ENCODE measurements at places on chromosomes 3 and 15.

DNA sequence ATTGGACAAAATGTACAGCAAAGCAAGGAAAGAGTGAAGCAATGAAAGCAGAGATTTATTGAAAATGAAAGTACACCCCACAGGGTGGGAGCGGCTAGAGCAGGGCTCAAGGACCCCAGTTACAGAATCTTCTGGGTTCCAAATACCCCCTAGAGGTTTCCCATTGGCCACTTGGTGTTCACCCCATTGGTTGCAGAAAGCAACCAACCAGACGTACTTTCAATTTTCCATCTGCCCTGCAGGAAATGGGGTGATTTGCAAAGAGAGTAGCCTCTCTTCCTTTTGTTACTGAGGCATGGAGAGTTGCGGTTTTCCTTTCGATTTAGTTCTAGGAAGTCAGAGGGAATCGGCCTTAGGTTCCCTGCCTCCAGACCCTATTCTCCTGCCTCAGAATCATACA is 2.4 kb downstream of the PML start:
- peak overlapping the region; percentile 96 for H3K4me3 ChIP-seq
- peaks cover 42% of the 10 kb centered on the region for H3K4me1 ChIP-seq
- no peak for DNase-seq
- H3K27ac ChIP-seq, result peak overlapping the region; percentile 96

- no peak overlapping the region for H3K27ac ChIP-seq
- H3K4me1 ChIP-seq, result peaks cover 31% of the 10 kb centered on the region
- H3K36me3 ChIP-seq, result peaks cover 23% of the 10 kb centered on the region
- H3K4me3 ChIP-seq, result no peak overlapping the region
Observed at GRCh38 chr3:20055020-20055775, 15.0 kb downstream of the KAT2B start.

DNA sequence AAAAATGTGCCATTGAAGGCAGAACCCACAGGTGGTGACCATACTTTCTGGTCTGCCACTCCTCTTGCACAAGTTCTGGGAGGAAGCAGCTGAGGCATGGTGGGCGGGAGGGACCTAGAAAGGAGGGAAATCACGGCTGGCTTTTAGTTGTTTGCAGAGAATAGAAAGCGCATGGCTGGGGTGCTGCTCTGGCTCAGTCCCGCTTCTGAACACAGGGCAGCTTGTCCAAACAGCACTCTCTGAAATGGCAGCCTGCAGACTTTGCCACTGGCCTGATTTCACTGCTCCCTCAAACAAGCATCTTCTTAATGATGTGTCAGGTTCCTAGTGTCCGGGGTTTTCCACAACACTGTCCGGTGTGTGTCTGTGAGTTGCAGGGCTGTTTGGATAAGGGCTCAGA is 76.7 kb downstream of the AAGAB start:
- H3K27me3 ChIP-seq, result no peaks in the 10 kb centered on the region
- peak; percentile 21 for DNase-seq
- no peak overlapping the region for H3K27ac ChIP-seq
- peaks cover 12% of the 10 kb centered on the region for H3K4me1 ChIP-seq
- no peak overlapping the region for H3K4me3 ChIP-seq

DNA sequence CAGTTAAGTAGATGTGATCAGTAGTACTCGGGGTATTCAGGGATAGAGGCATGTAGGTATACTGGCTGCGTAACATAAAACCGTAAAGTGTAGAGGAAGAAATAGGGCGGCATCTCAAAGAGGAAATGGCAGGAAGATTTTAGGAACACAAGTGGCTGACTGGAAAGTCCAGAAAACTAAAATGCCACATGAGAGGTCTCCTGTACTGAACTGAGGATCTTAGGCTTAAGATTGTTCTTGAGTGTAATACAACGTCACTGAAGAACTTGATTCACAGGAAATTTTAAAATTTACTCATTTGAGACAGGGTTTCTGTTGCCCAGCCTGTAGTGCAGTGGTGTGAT is 2.3 kb upstream of the LMLN start:
- H3K36me3 ChIP-seq, result peaks cover 36% of the 10 kb centered on the region
- DNase-seq, result no peak
- H3K4me3 ChIP-seq, result no peak overlapping the region
- H3K27ac ChIP-seq, result peak overlapping the region; percentile 80
- peaks cover 65% of the 10 kb centered on the region for H3K4me1 ChIP-seq
- no peaks in the 10 kb centered on the region for H3K27me3 ChIP-seq

GRCh38 chr3:133441867-133442270 is 42.0 kb downstream of the BFSP2 start:
- H3K4me1 ChIP-seq, result peaks cover 16% of the 10 kb centered on the region
- H3K27ac ChIP-seq, result peak overlapping the region; percentile 91
- H3K27me3 ChIP-seq, result no peaks in the 10 kb centered on the region
- H3K36me3 ChIP-seq, result peaks cover 8% of the 10 kb centered on the region
- peak overlapping the region; percentile 79 for H3K4me3 ChIP-seq
- DNase-seq, result peak; percentile 38

DNA sequence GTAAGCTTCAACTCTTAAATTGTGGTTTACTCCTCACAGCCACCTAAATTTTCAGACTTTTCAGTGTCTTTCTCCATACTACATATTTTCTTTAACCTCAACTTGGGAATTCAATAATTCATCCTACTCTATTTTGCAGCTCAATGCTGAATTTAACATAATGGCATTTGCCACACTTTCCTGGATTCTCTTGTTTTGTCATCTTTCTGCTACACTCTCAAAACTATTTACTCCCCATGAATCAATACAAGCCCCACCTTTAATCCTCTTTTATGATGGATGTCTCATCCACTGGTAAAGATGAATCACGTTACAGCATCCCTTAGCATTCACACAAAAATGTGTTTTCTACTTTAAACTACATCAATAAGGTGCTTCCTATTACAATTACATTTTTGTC is 19.6 kb upstream of the CHMP2B start:
- no peak overlapping the region for H3K27ac ChIP-seq
- H3K36me3 ChIP-seq, result no peaks in the 10 kb centered on the region
- DNase-seq, result no peak
- H3K4me1 ChIP-seq, result no peaks in the 10 kb centered on the region
- H3K4me3 ChIP-seq, result no peak overlapping the region
- H3K27me3 ChIP-seq, result peaks cover 9% of the 10 kb centered on the region

DNA sequence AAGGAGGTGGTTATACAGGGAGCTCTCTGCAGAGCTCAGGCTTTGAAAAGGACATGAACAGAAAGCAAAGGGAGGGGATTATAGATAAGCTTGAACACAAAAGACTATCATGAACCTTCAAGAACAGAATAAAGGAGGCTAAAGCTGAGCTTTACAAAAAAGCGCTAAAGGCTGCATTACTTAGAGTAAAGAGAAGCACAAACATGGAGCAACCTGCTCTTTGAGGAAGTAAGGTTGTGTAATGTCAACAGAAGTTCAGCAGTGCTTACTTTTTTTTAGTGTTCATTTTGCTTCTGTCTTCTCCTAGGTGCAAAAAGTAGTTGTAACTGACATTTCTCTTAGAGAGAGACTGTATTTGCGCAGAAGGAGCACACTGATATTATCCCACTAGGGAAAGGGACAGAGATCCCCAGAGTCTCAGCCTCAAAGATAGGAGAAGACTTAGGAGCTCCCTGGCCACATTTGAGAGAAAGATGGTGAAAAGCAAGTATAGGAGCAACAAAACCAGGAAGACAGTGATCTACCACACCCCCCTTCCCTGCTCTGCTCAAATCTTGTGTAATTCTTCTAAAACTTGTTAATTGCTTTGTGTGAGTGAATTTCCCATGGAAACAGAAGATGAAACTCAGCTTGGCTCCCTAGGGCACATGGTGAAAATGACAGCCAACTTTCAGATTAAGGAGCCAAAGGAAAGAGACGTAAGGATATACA is 54.7 kb downstream of the QTRT2 start:
- H3K36me3 ChIP-seq, result no peaks in the 10 kb centered on the region
- peaks cover 38% of the 10 kb centered on the region for H3K27me3 ChIP-seq
- H3K4me3 ChIP-seq, result no peak overlapping the region
- no peak overlapping the region for H3K27ac ChIP-seq

GRCh38 chr3:192727032-192727847 is at the start of gene FGF12:
Gene FGF12 (minus strand): TSS chr3:192727541.
- H3K36me3 ChIP-seq, result no peaks in the 10 kb centered on the region
- no peak for DNase-seq
- no peak within 1 kb of the TSS for H3K4me3 ChIP-seq
- peaks cover 2% of the 10 kb centered on the region for H3K4me1 ChIP-seq

DNA sequence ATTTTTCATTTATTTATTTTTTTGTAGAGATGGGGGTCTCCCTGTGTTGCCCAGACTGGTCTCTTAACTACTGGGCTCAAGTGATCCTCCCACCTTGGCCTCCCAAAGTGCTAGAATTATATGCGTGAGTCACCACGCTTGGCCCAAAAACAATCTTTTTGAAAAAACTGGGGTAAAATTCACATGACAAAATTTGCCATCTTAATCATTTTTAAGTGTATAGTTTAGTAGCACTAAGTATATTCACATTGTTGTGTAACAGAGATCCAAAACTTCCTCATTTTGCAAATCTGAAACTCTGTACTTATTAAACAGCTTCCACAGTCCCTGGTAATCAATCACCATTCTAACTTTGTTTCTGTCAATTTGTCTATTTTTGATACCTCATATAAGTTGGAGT is 5.2 kb downstream of the SNX1 start:
- H3K4me1 ChIP-seq, result peaks cover 26% of the 10 kb centered on the region
- H3K4me3 ChIP-seq, result no peak overlapping the region
- peaks cover 10% of the 10 kb centered on the region for H3K36me3 ChIP-seq
- no peaks in the 10 kb centered on the region for H3K27me3 ChIP-seq
- DNase-seq, result no peak

DNA sequence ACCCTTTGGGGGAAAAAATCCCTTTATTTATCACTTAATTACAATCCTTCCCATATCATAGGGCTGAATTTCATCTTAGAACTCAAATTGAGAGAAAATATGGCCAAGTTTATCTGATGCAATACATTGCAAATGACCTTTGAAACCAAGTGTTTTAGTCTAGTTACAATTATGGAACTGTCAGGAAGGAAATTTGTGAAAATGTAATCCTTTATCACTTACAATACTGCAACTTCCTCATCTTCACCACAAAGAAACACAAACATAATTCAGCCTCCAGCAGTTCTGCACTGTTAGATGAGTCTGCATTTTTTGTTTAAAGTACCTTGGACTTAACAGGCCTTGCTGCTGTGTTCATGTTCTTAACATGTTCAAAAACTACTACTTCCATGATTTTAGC is 4.6 kb downstream of the CCPG1 start:
- no peak overlapping the region for H3K27ac ChIP-seq
- H3K4me1 ChIP-seq, result peaks cover 23% of the 10 kb centered on the region
- DNase-seq, result no peak
- peak overlapping the region; percentile 2 for H3K4me3 ChIP-seq

DNA sequence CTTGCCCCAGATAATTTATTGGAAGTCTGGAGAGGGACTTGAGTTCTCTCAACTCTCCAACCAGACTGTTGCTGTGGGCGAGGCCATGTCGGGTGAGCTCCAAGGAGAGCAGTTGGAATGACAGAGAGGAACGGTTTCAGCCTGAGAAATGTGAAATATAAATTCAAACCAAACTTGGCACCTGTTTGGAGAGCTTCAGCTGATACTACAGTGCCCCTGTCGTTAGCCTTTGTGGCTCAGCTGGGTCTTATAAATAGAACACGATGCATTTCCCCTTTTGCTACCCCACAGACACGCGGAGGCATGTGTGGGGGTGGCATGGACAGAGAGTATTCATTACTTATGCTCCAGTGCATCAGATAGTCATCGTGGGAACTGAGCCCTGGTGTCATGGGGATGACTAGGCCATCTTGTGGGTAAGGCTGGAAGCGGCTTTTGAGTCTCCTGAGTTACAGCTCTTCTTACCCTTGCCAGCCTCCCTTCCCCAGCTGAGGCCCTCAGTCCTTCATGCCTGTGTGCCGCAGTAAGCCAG is 15.6 kb downstream of the SMAD3 start:
- H3K36me3 ChIP-seq, result peaks cover 10% of the 10 kb centered on the region
- DNase-seq, result no peak
- H3K4me1 ChIP-seq, result peaks cover 60% of the 10 kb centered on the region
- no peak overlapping the region for H3K4me3 ChIP-seq

- no peaks in the 10 kb centered on the region for H3K36me3 ChIP-seq
- H3K27ac ChIP-seq, result no peak overlapping the region
- H3K4me1 ChIP-seq, result no peaks in the 10 kb centered on the region
Observed at GRCh38 chr3:55059027-55059629, 131.3 kb upstream of the LRTM1 start.

GRCh38 chr15:73295630-73296286 is 73.0 kb downstream of the HCN4 start:
- H3K27me3 ChIP-seq, result peaks cover 2% of the 10 kb centered on the region
- no peaks in the 10 kb centered on the region for H3K36me3 ChIP-seq
- no peak overlapping the region for H3K27ac ChIP-seq
- no peaks in the 10 kb centered on the region for H3K4me1 ChIP-seq
- no peak for DNase-seq

- H3K27me3 ChIP-seq, result no peaks in the 10 kb centered on the region
- H3K4me1 ChIP-seq, result peaks cover 40% of the 10 kb centered on the region
- no peak overlapping the region for H3K27ac ChIP-seq
- H3K36me3 ChIP-seq, result peaks cover 21% of the 10 kb centered on the region
Observed at GRCh38 chr3:101813817-101814440, 34.9 kb downstream of the NXPE3 start.

GRCh38 chr3:94024385-94024784 is 4.0 kb downstream of the STX19 start:
- H3K27me3 ChIP-seq, result no peaks in the 10 kb centered on the region
- H3K27ac ChIP-seq, result no peak overlapping the region
- H3K4me3 ChIP-seq, result no peak overlapping the region
- H3K4me1 ChIP-seq, result peaks cover 2% of the 10 kb centered on the region
- no peak for DNase-seq
- no peaks in the 10 kb centered on the region for H3K36me3 ChIP-seq

GRCh38 chr15:77607111-77607893 is 25.4 kb downstream of the LINGO1 start:
- peaks cover 5% of the 10 kb centered on the region for H3K27me3 ChIP-seq
- no peak overlapping the region for H3K4me3 ChIP-seq
- H3K36me3 ChIP-seq, result no peaks in the 10 kb centered on the region

GRCh38 chr3:43206105-43206504 is 80.2 kb upstream of the SNRK start:
- no peak for DNase-seq
- H3K27me3 ChIP-seq, result no peaks in the 10 kb centered on the region
- no peak overlapping the region for H3K27ac ChIP-seq
- H3K36me3 ChIP-seq, result no peaks in the 10 kb centered on the region
- H3K4me1 ChIP-seq, result no peaks in the 10 kb centered on the region

DNA sequence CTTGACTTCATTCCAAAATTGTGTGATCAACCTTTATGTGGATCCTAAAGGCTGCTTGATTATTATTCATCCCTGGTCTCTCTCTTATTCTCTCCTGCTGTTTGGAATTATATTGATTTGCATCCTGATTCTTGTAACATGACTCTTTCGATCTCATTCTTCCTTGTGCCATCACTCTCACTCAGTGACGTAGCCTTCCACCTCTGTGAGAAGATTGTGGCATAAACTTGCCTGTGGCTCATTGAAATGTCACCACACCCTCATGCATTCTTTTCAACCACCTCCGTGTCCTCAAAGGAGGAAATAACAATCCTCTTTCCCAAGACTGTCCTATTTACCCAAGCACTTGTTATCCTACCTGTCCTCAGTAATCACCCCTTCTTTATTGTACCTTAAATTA is 41.3 kb upstream of the GCNT3 start:
- DNase-seq, result no peak
- no peak overlapping the region for H3K4me3 ChIP-seq
- peaks cover 22% of the 10 kb centered on the region for H3K27me3 ChIP-seq
- no peaks in the 10 kb centered on the region for H3K36me3 ChIP-seq

- no peak overlapping the region for H3K27ac ChIP-seq
- no peak overlapping the region for H3K4me3 ChIP-seq
- no peak for DNase-seq
- no peaks in the 10 kb centered on the region for H3K36me3 ChIP-seq
- H3K4me1 ChIP-seq, result no peaks in the 10 kb centered on the region
Observed at GRCh38 chr3:79157191-79157590, 610.6 kb downstream of the ROBO1 start.

- H3K4me3 ChIP-seq, result no peak overlapping the region
- no peak for DNase-seq
- H3K4me1 ChIP-seq, result no peaks in the 10 kb centered on the region
Observed at GRCh38 chr15:67897646-67898339, 57.9 kb upstream of the RNU6-1 start.

Measured in activated naive CD8-positive, alpha-beta T cell treated with anti-CD3 and anti-CD28 coated beads, Interleukin-2, amount 10 ng/mL, durations not matched to agents 7 days and 5 days (primary cell).